ENCODE measurements at places on chromosomes 11 and 22. TPM values are rescaled to one million over a fixed set of nuclear protein-coding genes. Genes with fewer than 3 reads are reported as not detected.
A peak's percentile ranks its signal among the peaks of the same experiment; 100 is the strongest.

- DNase-seq: no peak
Observed at GRCh38 chr11:134658481-134659225, 246.6 kb upstream of the B3GAT1 start.

- no peak for DNase-seq
Observed at GRCh38 chr11:94933223-94934130, 39.9 kb downstream of the CWC15 start.

YAP1 gene
- 158 TPM for total RNA-seq

DNA sequence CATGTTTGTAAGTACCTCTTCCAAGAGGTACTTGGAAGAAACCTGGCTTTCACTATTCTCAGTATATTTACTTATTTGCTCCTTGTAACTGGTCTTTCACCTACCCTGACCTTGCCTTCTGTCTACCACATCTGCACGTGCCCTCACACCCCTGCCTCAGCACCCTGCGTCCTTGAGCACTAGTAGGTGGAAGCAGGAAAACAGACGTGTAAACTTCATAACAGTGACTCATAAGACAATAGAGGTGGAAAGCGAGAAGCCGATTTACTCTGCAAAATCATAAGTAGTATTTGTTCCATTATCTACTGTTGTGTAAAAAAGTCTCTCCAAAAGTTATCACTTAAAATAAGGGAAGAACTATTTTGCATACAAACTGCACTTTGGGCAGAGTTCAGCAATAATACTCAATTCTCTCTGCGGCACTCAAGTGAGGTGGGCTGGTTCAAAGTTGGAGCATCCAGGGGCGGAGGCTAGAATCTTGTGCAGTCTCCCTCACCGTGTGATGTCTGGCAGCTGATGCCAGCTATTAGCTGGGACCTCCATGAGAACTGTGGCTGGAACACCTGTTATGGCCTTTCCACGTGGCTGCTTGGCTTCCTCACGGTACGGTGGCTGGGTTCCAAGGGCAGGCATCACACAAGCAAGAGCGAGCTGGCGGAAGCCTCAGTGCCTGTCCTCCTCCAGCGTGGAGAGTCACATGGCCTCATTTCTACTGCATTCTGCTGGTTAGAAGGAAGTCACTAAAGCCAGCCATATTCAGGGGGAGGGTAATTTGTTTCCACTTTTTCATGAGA is 30.4 kb downstream of the PACS1 start:
- no peak for DNase-seq

DNA sequence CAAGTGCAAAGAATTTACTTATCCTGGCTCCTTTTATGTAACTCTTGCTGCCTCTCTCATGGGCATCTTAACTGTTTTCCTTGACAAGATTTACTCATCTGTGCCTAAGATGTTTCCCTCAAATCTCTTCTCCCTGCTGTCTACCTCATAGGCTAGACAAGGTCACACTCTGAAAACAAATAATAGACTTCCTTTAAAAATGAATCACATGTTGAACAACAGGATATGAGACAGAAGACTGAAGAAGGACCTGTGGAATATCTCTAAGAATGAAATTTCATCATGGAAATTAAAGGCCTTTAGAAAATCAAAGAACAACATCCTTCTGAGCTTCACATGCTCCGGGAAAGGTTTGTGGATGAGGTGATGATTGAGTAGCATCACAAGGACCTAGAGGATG is 6.0 kb upstream of the SCGB2A2 start:
- DNase-seq: no peak

DNA sequence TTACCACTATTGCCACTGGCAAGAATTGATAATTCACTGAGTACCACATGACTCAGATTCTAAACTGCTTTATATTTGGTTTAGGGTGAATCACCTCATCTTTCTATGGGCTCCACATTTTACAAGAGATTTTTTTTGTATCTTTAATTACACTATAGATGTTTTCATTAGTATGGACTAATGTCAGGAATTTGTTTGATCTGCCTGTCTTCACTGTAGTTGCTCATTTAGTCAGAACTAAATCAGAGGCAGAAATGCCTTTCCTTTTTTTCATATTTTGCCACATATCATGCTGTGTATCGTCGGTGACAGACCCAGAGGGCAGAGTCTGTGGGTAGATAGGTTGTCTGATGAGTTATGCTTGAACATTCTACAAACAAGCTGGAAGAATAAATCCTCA is 524.1 kb downstream of the METTL15 start:
- no peak for DNase-seq

DNA sequence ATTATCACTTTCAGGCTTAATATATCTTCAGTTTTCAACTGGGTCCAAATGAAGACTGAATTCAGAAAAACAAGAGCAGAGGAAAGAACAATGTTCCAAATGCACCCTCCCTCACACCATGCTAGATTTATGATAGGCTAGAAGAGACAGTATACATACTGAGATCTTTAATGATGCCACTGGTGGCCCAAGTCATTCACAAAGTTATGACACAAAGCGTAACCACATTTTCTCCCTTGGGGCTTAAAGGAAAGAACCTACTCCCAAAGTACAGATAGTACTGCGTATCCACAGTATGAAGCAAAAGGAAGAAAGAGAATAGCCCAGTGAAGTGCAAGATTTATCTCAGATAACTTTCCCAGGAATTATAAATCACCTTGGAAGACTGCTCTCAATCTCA is 10.9 kb upstream of the SOX6 start:
- no peak for DNase-seq

GRCh38 chr11:763549-764321 is 13.6 kb downstream of the GATD1 start:
- DNase-seq: no peak

SEPTIN5 gene
- total RNA-seq: 3.5 TPM

PHF21B gene
- total RNA-seq: 0.66 TPM

GRCh38 chr22:23397613-23398567 is 182.2 kb downstream of the IGLL1 start:
- DNase-seq: no peak

DNA sequence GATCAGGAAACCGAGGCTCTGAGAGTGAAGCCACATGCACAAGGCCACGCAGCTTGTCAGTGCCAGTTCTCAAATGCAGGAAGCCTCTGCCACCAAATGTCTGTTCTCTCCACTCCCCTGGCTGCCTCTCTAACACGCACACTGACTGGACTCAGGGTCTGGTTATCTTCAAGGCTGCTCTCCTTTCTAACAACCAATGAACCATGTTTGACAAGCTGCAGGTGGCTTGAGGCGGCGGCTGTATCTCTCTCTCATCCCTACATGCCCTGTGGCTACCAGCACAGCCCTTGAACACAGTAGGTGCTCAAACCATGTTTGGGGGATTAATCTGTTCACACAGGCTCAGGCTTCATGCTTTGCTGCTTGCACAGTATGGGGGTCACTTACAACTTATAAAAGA is 23.7 kb downstream of the MFNG start:
- DNase-seq: no peak

OMP gene
- not detected for total RNA-seq

PIK3IP1 gene
- total RNA-seq: 0.25 TPM

GRCh38 chr11:65504674-65505465 is 6.0 kb downstream of the MALAT1 start:
- no peak for DNase-seq

- peak; percentile 1 for DNase-seq
Observed at GRCh38 chr11:22169833-22170232, 23.1 kb upstream of the ANO5 start.

- DNase-seq: no peak
Observed at GRCh38 chr22:26554956-26555355, 35.0 kb downstream of the TPST2 start.

GRCh38 chr11:24592360-24592759 is 95.5 kb downstream of the LUZP2 start:
- no peak for DNase-seq

GRCh38 chr11:133234883-133235282 is 297.4 kb downstream of the OPCML start:
- no peak for DNase-seq

GRCh38 chr11:6431861-6432260 is 8.9 kb downstream of the HPX start:
- DNase-seq: peak; percentile 98

DNA sequence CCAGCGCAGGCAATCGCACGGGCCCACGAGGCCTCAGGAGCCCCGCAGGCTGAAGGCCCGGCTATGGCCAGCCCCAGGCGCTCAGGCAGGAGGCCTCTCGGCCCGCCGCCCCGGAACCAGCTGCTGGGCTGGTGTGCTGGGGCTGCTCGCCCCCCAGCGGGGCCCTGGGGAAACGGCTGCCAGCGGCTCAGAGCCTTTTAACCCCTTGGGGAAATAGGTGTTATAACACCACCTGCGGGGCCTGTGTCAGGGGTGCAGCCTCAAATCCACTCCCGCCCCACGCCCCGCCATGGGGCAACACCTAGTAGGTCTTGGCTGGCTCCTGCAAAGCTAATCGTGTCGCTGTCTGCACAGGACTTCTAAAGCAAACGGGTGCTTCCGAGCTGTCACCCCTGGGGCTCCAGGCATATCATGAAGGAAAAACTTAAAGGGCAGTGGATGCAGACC is 237.4 kb downstream of the TTC28 start:
- peak; percentile 24 for DNase-seq

DNA sequence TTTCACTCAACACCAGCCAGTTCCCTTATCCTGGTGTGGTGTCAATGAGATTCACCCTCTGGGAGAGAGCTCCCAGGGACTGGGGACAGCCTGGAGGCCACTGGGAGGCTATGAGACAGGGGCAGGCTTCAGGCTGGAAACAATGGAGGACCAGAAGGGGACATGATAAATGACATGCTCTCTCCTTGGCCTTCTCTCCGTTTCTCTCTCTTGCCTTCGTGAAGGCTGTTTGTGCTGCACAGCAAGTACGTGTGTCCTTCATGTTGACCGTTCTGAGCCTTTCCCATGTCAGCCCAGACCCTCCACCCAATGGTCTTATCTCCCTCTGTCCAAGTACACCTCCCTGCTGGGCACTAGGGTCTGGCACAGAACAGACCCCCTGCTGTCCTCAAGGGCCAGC is 1.6 kb upstream of the LZTR1 start:
- DNase-seq: no peak

P2RX6 gene
- total RNA-seq: 0.22 TPM

MMP12 gene
- not detected for total RNA-seq

- DNase-seq: no peak
Observed at GRCh38 chr11:27619039-27619574, 81.1 kb downstream of the BDNF start.

DNA sequence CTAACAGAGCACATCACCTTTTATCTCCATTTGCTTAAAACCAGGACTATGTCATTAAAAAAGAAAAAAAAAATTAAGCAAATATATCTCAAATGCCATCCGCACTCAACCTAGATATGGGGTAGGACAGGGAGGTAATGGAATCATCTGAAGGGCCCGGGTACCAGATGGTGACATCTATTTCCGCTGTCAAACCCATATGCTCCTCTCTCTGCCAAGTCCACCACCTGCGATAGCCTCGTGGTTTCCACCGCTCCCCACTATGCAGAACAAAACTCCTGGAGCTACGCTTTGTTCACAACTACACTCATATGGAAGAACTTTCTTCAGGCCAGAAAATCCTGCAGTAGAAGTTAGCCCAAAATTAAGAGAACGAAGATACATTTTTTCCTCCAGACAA is 31.4 kb downstream of the FEZ1 start:
- no peak for DNase-seq

All from MCF 10A (cell line).